ENCODE measurements at places on chromosomes 12 and 14.

DNA sequence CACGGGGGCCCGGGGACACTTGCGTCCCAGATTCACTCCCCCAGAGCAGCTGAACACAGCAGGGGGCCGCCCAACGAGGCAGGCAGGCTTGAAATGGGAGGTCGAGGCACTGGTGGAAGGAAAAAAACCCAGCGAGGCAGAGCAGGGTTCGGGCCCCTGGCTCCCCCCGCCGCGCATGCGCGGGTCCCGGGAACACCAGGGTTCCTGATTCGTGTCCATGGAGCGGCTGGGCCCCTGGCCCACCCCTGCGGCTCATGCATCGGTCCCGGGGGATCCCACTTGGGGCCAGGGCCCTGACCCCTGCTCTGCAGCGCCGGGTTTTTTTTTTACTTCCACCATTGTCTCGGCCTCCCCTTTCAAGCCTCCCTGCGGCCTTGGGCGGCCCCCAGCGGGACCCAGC is 321.5 kb downstream of the ALG10 start:
- no peak for DNase-seq

DNA sequence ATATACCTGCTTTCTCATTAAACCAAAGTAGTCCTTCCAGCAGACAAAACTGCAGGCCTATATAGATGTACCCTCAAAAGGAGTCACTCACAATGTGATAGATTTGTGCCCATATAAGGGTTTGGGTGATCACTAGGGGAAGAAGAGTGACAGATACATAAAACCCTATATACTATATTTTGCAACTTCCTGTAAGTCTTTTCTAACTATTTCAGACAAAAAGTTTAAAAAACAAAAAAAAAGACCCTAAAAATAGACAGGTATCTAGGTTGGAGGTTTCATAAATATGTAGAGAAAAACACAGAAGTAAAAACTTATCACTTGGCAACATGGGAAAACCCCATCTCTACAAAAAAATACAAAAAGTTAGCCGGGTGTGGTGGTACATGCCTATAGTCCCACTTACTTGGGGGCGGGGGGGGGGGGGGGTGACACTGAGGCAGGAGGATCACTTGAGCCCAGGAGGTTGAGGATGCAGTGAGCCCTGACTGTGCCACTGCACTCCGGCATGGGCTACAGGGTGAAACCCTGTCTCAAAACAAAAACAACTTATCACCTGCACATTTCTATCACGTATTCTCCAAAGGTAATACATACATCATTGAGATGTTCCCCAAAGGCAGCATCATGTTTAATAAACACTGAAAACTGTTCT is 2.9 kb downstream of the VCPKMT start:
- DNase-seq, result no peak

GRCh38 chr14:36315159-36315853 is 5.1 kb downstream of the MBIP start:
- no peak for DNase-seq

- DNase-seq, result no peak
Measured at GRCh38 chr12:104775731-104776231, 182.3 kb downstream of the SLC41A2 start.

DNA sequence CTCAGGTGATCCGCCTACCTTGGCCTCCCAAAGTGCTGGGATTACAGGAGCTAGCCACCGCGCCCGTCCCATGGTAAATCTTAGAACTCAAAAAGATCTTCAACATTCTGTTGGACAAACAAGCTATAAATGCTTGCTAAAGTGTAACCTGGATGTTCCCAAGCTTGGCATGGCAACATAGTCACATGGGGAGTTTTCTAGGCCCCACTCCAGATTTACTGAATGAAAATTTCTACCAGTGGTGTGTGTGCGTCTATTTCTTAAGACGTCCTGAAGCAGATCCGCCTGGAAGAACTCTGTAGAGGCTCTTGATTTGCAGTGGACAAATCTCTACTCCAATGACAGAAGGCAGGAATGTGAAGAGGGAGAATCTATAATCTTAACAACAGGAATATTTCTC is 59.9 kb downstream of the ZFYVE21 start:
- no peak for DNase-seq

- DNase-seq, result no peak
Measured at GRCh38 chr14:100684154-100684553, 42.5 kb upstream of the DLK1 start.

GRCh38 chr12:55707219-55707671 is 459 bp downstream of the ITGA7 start:
- DNase-seq, result no peak

DNA sequence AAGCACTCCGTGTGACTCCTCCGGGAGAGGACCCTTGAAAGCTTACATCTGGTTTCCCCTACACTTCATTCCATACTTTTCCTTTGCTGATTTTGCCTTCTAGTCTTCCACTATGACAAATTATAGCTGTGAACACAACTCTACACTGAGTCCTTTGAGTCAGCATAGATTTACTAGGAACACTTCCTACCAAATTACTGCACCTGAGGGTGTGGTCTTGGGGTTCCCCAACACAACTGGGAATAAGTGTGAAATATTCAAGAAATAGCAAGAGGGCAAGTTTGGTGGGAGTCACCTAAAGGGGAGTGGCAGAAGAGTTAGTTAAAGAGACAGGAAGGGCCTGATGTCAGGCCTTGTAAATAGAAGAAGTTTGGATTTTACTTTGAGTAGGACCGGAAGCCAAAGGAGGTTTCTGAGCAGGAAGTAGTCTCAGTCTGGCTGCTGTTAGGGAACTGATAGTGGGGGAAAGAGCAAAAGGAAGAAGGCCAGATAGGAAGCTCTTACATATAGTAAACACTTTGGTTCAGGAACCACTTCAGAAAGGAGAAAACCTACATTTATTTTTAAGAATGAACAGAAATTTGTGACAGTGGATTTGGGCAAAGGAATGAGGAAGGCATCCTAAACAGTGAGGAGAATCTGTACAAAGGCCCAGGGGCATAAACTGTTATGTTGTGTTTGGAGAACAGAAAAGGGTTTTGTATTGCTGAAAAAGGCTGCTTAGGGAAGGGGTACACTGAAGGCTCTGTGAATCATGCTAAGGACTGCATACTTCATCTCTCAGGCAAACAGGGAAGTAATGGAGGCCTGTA is 14.2 kb downstream of the SEL1L start:
- no peak for DNase-seq

- no peak for DNase-seq
Measured at GRCh38 chr14:100692859-100693558, 33.7 kb upstream of the DLK1 start.

DNA sequence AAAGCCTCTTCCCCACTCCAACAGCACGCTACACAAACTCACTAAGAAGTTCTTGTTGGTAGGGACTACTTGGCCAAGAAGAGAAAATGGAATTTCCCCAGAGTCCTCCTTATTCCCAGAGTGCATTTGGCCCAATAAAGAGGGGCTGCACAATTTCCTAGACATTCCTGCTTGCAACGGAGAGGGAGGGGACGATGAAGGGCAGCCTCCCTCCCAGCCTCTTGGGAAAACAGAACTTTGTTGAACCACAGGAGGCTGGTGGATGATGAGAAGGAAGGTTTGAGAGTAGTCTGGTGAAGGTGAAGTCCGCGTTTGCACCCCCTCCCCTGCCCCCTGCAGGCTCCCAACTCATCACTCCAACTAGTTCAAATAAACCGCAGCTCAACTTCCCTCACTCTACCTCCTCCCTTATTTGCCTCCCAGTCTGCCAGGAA is 19.1 kb upstream of the TBX3 start:
- no peak for DNase-seq

DNA sequence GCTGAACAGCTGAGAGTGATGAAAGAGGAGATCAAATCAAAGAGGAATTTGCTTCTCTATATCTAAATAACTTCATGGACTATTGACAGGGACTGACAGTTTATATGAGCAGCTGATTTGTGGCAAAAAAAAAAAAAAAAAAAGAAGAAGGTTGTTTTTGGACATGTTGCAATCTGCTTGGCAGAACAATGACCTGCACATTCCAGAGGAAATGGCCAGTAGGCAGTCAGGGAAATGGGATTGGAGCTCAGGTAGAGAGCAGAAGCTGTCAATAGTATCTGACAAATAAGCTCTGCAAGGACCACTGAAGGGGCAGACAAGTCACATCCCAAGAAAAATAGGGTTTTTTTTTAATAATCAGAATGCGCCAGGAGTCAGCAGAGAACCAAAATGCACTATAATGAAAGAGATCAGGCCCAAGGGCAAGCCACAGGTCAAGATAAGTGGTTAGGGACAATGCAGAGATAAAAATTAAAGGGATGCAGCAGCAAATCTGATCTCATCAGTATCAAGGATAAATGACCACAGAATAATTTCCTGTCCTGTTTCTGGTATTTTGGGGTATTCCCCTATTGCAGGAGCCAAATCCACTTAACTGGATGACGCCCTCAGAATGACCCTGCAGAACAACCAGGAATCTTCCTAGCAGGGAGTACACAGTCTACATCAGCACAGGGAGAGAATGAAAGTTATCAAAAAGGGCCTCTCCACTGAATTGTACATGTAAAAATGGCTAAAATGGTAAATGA is 22.6 kb upstream of the DUSP16 start:
- no peak for DNase-seq

GRCh38 chr12:7180685-7181084 is 8.8 kb upstream of the PEX5 start:
- no peak for DNase-seq

- no peak for DNase-seq
Measured at GRCh38 chr14:60800409-60800808, 65.8 kb downstream of the MNAT1 start.

DNA sequence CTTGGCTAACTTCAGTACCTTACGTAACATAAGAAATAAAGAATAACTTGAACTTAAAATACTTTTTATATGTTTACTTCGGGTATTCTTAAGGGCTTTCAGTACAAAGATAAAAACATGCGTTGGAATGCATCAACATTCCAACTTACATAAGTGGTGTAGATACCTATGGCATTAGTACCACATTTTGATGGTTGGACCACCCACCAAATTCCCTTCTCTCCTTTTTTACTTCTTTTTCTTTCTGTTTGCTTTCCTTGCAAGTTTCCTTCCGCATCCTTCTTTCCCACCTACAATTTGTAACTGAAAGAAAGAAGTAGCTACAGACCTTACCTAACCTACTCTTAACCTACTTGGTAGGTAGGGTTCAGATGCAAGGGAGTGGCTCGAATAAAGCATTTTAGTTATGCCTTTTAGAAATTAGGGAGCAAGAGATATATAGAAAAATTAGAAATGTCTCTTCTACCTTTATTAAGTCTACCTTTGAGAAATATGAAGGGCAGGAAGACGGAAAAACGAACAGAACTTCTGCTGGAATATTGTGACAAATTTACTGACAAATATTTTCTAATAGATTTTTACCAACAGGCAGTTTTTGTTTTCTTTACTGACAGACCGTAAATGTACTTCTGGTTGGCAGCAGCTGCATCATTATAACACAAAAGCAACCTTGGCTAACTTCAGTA is 2.1 kb upstream of the ARHGAP5 start:
- DNase-seq, result no peak

GRCh38 chr12:30679241-30679640 is 16.4 kb downstream of the IPO8 start:
- DNase-seq, result no peak

- DNase-seq, result no peak
Measured at GRCh38 chr12:120199595-120200306, 1.2 kb downstream of the RPLP0 start.

GRCh38 chr14:31479027-31479426 is 8.8 kb downstream of the GPR33 start:
- DNase-seq, result no peak

DNA sequence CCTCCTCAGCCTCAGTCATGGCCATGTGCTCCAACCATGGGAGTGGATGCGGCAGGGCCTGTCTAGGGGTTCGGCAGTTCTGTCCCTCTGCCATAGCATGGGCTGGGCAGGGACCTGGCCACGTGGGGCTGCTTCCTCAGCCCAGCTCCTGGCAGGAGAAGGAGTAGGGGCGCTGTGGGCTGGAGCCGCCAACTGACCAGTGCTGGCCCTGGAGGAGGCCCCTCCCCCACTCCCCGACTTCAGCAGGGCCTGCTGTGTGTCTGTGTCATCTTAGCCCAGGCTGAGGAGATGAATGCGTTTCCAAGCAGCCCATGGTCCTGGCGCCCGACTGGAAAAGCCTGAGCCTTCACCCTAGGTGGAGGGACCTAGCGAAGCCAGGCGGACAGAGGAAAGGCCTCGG is 2.7 kb upstream of the PACS2 start:
- no peak for DNase-seq

DNA sequence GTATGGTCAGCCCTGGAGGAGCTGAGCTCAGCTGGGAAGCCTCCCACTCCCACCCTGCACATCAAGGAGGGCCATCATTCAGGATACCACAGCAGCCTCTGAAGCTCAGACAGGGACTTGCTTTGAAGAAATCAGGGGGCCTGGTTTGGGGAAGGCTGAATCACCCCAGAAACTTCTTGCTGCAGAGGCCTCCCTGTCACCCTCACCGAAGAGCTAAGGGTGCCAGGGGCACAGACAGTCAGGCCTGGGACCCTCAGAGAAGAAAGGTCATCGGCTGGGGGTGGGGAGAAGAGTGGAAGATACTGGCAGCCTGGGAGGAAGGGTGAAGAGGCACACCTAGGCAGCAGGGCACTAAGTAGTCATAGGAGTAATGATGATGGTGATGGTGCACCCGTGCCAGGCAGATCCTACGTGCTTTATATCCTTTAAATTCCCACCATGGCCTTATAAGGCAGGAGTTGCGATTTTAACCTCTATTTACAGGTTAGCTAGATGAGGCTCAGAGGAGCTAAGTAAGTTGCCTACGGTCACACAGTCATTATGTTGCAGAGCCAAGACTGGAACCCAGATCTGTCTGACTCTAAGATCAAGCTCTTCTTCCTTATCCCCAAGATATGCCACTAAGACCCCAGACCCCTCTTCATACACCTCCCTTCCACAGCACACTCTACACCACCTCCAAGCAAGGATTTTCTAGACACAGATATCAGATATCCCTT is 28.5 kb upstream of the PNMA1 start:
- DNase-seq, result no peak
